Memory B cell (primary cell): ENCODE measurements at places on chromosomes 2 and 18.

- DNase-seq = no peak
Observed at GRCh38 chr2:72139874-72140620, 7.6 kb downstream of the CYP26B1 start.

DNA sequence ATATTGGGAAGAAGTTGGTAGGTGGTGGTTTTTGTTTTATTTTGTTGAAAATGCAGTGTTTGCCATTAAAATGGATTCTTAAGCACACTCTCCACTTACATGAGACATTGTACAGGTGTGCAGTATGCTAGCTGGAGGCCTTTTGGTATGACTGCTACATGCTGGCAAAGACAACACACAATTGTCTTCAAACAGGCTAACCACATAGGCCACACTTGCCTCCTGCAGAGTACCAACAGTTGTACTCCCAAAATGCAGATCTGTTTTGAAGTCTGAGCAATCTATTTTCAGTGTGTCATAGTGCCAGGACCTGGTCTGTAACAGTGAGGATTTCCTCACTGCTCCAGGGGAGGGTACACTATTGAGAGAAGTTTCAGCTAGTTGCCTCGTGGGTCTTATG, 213.6 kb downstream of the ZRANB3 start:
- DNase-seq = no peak

- DNase-seq = no peak
Observed at GRCh38 chr2:165369131-165369897, 100.2 kb upstream of the CSRNP3 start.

DNA sequence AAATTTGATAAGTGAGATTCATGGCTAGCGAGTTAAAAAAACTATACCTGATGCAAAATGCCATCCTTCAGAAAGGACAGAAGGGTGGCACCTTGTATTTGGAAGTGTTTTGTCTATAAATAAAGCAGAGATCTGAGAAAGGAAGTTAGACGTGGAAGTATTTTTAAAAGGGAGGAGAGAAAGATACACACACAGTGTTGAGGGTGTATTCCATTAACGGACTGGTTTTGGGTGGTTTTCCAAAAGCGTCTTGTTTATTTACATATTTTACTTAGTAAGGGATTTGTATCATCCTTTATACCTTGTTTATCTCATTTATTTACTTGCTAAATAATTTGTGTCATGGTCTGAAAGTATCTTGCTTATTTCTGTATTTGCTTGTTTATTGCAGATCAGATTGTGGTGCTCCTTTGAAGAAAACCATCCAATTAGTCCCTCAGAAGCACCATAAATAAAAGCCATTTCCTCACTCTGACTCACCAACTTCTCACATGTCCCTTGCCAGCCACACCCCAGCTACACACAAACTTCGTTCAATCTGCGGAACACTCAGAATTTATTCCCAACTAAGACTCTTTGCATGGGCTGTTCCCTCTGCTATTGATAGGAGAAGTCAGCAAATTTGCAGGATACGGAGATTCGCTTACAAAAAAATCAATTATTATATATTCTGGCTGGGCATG, 90.8 kb downstream of the FAM124B start:
- DNase-seq = no peak

GRCh38 chr18:57744211-57744694, 58.9 kb downstream of the ATP8B1 start:
- no peak for DNase-seq
